ENCODE measurements at places on chromosomes 7 and 10. TPM values are rescaled to one million over a fixed set of nuclear protein-coding genes. Genes with fewer than 3 reads are reported as not detected.

- DNase-seq: no peak
These were observed 76.6 kb downstream of the SEMA3C start for GRCh38 chr7:80842022-80842790.

GRCh38 chr10:100371482-100372027, 24.5 kb downstream of the SCD start:
- no peak for DNase-seq

DNA sequence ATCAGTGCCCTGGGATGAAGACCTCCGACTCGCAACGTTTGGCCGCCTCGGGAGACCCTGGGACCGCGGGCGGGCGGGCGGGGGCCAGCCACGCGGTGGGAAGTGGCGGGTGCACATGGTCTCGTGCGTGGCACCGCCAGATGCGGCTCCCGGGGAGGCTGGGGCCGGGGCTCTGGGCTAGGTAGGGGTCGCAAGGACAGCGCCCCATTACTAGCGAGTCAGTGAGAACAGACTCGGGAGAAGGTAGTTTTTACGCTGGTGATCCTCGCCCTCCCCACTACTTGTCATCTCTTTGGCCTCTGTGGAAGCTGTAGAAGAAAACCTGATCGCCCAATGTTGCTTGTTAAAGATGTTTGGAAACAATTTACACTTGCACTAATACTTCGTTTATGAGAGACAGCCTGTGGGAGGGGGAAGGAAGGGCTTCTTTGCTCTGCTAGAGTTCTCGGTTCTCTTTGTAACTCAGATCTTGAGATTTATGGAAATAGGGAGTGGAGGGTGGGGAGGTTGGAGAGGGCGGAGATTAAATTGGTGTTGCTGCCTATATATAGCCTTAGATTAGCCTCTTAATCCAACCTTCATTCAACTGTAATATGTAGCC, 591 bp downstream of the BZW2 start:
- DNase-seq: no peak

- DNase-seq: no peak
These were observed 60.4 kb downstream of the ARMH3 start for GRCh38 chr10:101995451-101996063.

DNA sequence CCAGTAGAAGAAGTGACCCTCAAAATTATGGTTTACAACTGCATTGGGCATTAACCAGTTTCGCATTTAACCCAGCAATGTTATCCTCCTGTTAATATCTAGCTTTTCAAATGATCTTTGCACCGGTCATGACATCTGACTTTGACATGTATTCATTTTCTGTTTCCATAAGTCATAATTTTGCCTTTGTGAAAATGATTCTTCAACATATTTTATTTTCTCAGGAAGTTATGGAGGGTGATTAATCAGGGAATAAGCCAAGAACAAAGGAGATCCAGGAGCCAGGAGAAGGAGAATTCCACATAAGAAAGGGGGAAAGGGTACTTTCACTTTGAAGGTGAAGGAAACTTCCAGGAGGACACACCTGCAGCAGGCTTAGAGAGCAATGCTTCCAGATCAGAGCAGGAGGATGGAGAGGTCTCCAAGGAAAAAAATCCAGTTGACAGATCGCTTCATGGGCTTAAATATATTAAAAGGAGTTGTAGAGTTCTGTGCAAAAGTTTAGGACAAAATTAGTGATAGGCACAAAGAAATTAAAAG, 92.1 kb upstream of the FAM3C start:
- DNase-seq: no peak

- DNase-seq: peak; percentile 83
These were observed at the start of gene ZNF398 for GRCh38 chr7:149147072-149147751. Gene ZNF398, plus strand, starts transcription at chr7:149147453. Its CDS starts 290 bp downstream, at chr7:149147743.

ASB10 gene
- total RNA-seq: not detected

WNT8B gene
- total RNA-seq: not detected

NME8 gene
- total RNA-seq: not detected

PDZD8 gene
- total RNA-seq: 25.6 TPM

SPDYE8 gene
- 0.13 TPM for total RNA-seq

UTF1 gene
- total RNA-seq: 0.38 TPM

FAM13C gene
- total RNA-seq: 57.9 TPM

TMEM176A gene
- total RNA-seq: 1.3 TPM

Measured in endothelial cell (in vitro differentiated cells).